ENCODE measurements at places on chromosomes 6 and 20. TPM values are rescaled to one million over a fixed set of nuclear protein-coding genes. Genes with fewer than 3 reads are reported as not detected.

GRCh38 chr20:61257611-61258010 is 5.5 kb downstream of the CDH4 start:
- peaks cover 20% of the 10 kb centered on the region for H3K27me3 ChIP-seq
- no peak for DNase-seq
- H3K27ac ChIP-seq: no peak overlapping the region

- no peak for DNase-seq
- no peaks in the 10 kb centered on the region for H3K27me3 ChIP-seq
- H3K4me1 ChIP-seq: no peaks in the 10 kb centered on the region
- no peak overlapping the region for H3K27ac ChIP-seq
- no peak overlapping the region for H3K4me3 ChIP-seq
- H3K36me3 ChIP-seq: no peaks in the 10 kb centered on the region
These were observed 163.6 kb downstream of the NRN1 start for GRCh38 chr6:5843078-5843477.

SIGLEC1 gene
- total RNA-seq: not detected

ABCC10 gene
- total RNA-seq: 27.8 TPM

ACOT8 gene
- total RNA-seq: 22.6 TPM

GRCh38 chr20:54657268-54657826 is 182.0 kb downstream of the DOK5 start:
- no peaks in the 10 kb centered on the region for H3K36me3 ChIP-seq
- H3K27me3 ChIP-seq: peaks cover 8% of the 10 kb centered on the region
- no peaks in the 10 kb centered on the region for H3K4me1 ChIP-seq
- no peak overlapping the region for H3K4me3 ChIP-seq
- no peak overlapping the region for H3K27ac ChIP-seq

GRCh38 chr20:63098195-63098810 is 91.5 kb upstream of the BHLHE23 start:
- H3K27me3 ChIP-seq: no peaks in the 10 kb centered on the region
- no peaks in the 10 kb centered on the region for H3K36me3 ChIP-seq
- H3K27ac ChIP-seq: no peak overlapping the region
- peak; percentile 2 for DNase-seq
- peaks cover 5% of the 10 kb centered on the region for H3K4me1 ChIP-seq

DNA sequence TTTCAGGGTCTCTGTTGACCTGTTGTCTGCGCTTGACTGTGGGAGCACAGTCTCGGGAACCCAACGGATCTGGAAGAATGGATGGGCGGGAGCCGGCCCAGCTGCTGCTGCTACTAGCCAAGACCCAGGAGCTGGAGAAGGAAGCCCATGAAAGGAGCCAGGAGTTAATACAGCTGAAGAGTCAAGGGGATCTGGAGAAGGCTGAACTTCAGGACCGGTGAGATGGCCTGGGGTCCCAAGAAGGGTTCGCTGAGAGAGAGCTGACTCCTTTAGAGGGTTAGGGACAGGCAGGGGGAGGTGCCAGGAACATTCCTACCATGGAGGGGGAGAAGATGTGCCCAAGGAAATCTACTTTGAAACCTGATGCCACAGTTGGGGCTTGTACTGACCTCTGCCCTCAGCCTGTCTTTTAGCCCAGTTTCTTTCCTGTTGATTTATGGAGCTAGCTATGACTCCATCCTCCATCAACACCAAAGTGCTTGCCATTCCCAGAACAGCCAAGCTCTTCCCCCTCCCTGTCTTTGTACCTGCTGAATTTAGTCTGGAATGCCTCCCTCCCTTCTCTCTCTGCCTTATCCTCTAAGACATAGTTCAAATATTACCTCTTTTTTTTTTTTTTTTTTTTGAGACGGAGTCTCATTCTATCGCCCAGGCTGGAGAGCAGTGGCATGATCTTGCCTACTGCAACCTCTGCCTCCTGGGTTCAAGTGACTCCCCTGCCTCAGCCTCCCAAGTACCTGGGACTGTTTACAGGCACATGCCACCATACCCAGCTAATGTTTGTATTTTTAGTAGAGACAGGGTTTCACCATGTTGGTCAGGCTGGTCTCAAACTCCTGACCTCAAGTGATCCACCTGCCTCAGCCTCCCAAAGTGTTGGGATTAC is 12.2 kb downstream of the CEP250 start:
- no peak for DNase-seq
- peaks cover 8% of the 10 kb centered on the region for H3K36me3 ChIP-seq
- no peak overlapping the region for H3K4me3 ChIP-seq
- no peaks in the 10 kb centered on the region for H3K27me3 ChIP-seq

- H3K36me3 ChIP-seq: peaks cover 56% of the 10 kb centered on the region
- no peak for DNase-seq
- H3K4me1 ChIP-seq: peaks cover 65% of the 10 kb centered on the region
- peak overlapping the region; percentile 85 for H3K4me3 ChIP-seq
These were observed 2.8 kb downstream of the HMGA1 start for GRCh38 chr6:34239500-34239825.

GRCh38 chr6:64233746-64234145 is 598.1 kb downstream of the PHF3 start:
- no peak overlapping the region for H3K27ac ChIP-seq
- H3K36me3 ChIP-seq: no peaks in the 10 kb centered on the region
- H3K27me3 ChIP-seq: no peaks in the 10 kb centered on the region
- no peaks in the 10 kb centered on the region for H3K4me1 ChIP-seq

NUDT3 gene
- total RNA-seq: 13.3 TPM
